Uterine smooth muscle cell (primary cell): ENCODE measurements at places on chromosomes 2 and 18. TPM values are rescaled to one million over a fixed set of nuclear protein-coding genes. Genes with fewer than 3 reads are reported as not detected.

The GNAL gene
- 0.22 and 0.50 TPM in 2 replicates for total RNA-seq

The ANKRD30BL gene
- not detected in 2 replicates for total RNA-seq

The CDH20 gene
- total RNA-seq = under 0.01 TPM in 1 of 2 replicates, not detected in the other

The HOXD1 gene
- not detected in 2 replicates for total RNA-seq

The HOXD3 gene
- 0.25 and 0.33 TPM in 2 replicates for total RNA-seq

The CXCR1 gene
- not detected in 2 replicates for total RNA-seq

The ALK gene
- total RNA-seq = under 0.01 TPM in 1 of 2 replicates, not detected in the other

The CMPK2 gene
- 2.9 and 15.4 TPM in 2 replicates for total RNA-seq

The ZRANB3 gene
- 11.2 and 13.2 TPM in 2 replicates for total RNA-seq

The CD28 gene
- not detected in 2 replicates for total RNA-seq

The C2orf15 gene
- total RNA-seq = not detected in 2 replicates

The GCKR gene
- total RNA-seq = 0.12 and 0.22 TPM in 2 replicates

The IL1RL1 gene
- 0.12 and 0.77 TPM in 2 replicates for total RNA-seq

The CHPF gene
- total RNA-seq = 187 and 327 TPM in 2 replicates

The ALLC gene
- 0.25 TPM in 1 of 2 replicates, not detected in the other for total RNA-seq

The FOXI3 gene
- total RNA-seq = not detected in 2 replicates

The SIX3 gene
- under 0.01 TPM in 1 of 2 replicates, not detected in the other for total RNA-seq

The CD8B2 gene
- not detected in 2 replicates for total RNA-seq

The HMSD gene
- total RNA-seq = 0.25 and 0.89 TPM in 2 replicates

The TPO gene
- total RNA-seq = under 0.01 TPM in 1 of 2 replicates, not detected in the other

The SKOR2 gene
- total RNA-seq = not detected in 2 replicates

The SYT4 gene
- not detected in 2 replicates for total RNA-seq

The AQP12B gene
- total RNA-seq = not detected in 2 replicates

The LINC00305 gene
- not detected in 2 replicates for total RNA-seq

The CCDC74B gene
- total RNA-seq = 7.5 and 9.8 TPM in 2 replicates

The DSG2 gene
- total RNA-seq = 22.2 and 30.1 TPM in 2 replicates

The TRMT61B gene
- 13.6 and 14.7 TPM in 2 replicates for total RNA-seq

The MYO3B gene
- total RNA-seq = under 0.01 TPM in 2 replicates

The HTR2B gene
- total RNA-seq = 19.3 and 57.7 TPM in 2 replicates

The GPR155 gene
- 1.1 and 3.5 TPM in 2 replicates for total RNA-seq

The METAP1D gene
- 6.6 and 8.6 TPM in 2 replicates for total RNA-seq

The SERPINB2 gene
- 2.4 and 3.1 TPM in 2 replicates for total RNA-seq

The GPR17 gene
- not detected in 2 replicates for total RNA-seq

The PLCD4 gene
- total RNA-seq = 2.1 and 2.6 TPM in 2 replicates

The NT5DC4 gene
- total RNA-seq = 0.11 TPM in 1 of 2 replicates, not detected in the other

The HOXD12 gene
- total RNA-seq = 0.33 and 0.37 TPM in 2 replicates

The IL1RL2 gene
- total RNA-seq = 1.4 and 1.7 TPM in 2 replicates

The NYAP2 gene
- not detected in 2 replicates for total RNA-seq

The PAX8 gene
- total RNA-seq = 0.12 and 0.89 TPM in 2 replicates

The KATNAL2 gene
- 1.9 and 3.1 TPM in 2 replicates for total RNA-seq

The DLGAP1 gene
- total RNA-seq = 0.12 and 0.33 TPM in 2 replicates

The EVX2 gene
- under 0.01 and 0.11 TPM in 2 replicates for total RNA-seq

The RFX8 gene
- total RNA-seq = 4.5 and 15.3 TPM in 2 replicates

The IL36G gene
- not detected in 2 replicates for total RNA-seq
